Stimulated activated CD4-positive, alpha-beta T cell treated with anti-CD3 and anti-CD28 coated beads, Interleukin-15, amount 100 ng/mL, for 1 hour (primary cell): ENCODE measurements at places on chromosomes 12 and 14.

DNA sequence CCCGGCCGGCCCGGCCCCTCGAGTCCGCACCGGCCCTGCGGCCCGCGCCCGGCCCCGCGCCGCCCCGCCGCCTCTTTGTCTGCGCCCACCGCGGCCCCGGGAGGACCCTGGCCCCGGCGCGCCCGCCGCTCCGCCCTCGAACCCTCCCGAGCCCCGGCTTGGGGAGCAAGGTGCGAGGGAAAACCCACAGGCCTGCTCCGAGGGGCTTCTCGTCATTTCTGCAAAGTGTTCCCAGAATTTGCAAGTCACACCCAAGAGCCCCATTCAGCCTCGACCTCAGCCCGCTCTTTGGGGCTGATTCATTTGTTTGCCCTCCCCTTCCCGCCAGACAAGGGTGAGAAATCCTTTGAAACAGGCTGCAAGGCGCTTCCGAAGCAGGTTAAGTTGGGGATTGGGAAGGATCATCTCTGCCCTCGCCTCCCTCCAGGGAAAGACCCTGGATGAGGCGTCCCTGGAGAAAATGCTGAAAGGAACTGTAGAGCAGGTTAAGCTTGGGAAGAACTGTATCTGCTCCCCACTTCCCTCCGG, 325 bp upstream of the CLIP1 start:
- DNase-seq = no peak

GRCh38 chr14:54343272-54344121, 53.3 kb upstream of the CDKN3 start:
- no peak for DNase-seq

DNA sequence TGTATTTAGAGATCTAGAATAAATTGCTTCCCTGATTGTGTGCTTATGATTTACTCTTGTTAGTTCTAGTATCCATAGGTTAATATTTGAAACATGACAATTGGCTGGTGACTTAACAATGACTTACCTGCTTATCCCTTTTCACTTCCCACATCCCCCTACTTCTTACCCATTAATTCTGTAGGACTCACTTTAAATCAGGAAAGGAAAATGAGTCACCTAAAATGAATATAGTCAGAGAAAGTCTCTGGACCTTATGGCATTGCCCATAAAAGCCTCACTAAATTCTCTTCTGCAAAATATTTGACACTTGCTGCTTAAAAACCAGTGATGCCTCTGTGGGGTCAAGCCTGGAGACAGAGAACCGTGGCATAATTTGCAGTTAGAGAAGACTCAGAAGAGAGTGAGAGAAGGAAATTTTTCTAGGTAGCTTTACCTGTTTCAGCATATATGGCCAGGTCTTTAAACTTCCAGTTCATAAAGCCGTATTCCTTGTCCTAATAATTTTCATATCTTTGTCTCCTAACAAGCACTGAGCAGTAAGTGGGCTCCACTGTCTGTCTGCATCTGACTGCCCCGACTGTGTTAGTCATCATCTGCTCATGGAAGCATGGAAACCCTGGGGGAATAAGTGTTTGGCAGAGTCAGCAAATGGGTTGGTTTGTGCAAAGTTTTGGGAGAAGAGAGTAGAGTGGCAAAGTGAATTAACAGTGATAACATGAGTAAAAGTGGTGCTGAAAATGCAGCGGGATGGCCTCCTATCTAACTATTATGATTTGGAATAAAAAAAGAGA, 294.4 kb downstream of the AKAP6 start:
- DNase-seq = no peak

DNA sequence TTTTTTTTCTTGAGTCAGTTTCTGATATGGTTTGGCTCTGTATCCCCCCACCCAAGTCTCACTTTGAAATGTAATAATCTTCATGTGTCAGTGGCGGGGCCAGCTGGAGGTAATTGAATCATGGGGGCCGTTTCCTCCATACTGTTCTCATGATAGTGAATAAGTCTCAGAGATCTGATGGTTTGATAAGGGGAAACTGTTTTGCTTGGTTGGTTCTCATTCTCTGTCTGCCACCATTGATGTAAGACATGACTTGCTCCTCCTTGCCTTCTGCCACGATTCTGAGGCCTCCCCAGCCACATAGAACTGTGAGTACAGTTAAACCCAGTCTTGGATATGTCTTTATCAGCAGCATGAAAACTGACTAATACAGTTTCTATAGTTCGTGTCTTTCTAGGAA, 42.9 kb downstream of the WNK1 start:
- DNase-seq = no peak
